RPMI8226 (cell line): ENCODE measurements at places on chromosomes 2 and 18.

GRCh38 chr2:30997979-30998378, 140.3 kb downstream of the GALNT14 start:
- no peak for DNase-seq

GRCh38 chr2:39093218-39093898, 27.5 kb downstream of the SOS1 start:
- DNase-seq = no peak

- DNase-seq = no peak
These were observed 2.7 kb downstream of the STK16 start for GRCh38 chr2:219247678-219248642.

GRCh38 chr18:40529478-40529877, 1425.6 kb upstream of the PIK3C3 start:
- peak; percentile 5 for DNase-seq

GRCh38 chr18:12352188-12352587, 24.8 kb downstream of the AFG3L2 start:
- DNase-seq = no peak

- no peak for DNase-seq
These were observed 53.7 kb upstream of the PARD3B start for GRCh38 chr2:204491528-204491927.

GRCh38 chr2:54384301-54385203, 71.6 kb upstream of the SPTBN1 start:
- no peak for DNase-seq

- no peak for DNase-seq
These were observed 54.6 kb upstream of the MAP4K3 start for GRCh38 chr2:39491653-39492052.

- no peak for DNase-seq
These were observed 54.3 kb downstream of the MARCHF4 start for GRCh38 chr2:216317831-216318520.

- no peak for DNase-seq
These were observed 181.3 kb downstream of the CTIF start for GRCh38 chr18:48719974-48720654.
